Endodermal cell (in vitro differentiated cells): ENCODE measurements at places on chromosomes 11 and 22. TPM values are rescaled to one million over a fixed set of nuclear protein-coding genes. Genes with fewer than 3 reads are reported as not detected.

- H3K27me3 ChIP-seq: no peaks in the 10 kb centered on the region
- no peak for DNase-seq
- H3K4me3 ChIP-seq: peak overlapping the region; percentile 9
- H3K36me3 ChIP-seq: no peaks in the 10 kb centered on the region
Observed at GRCh38 chr11:101211407-101211975, 81.9 kb upstream of the PGR start.

- no peaks in the 10 kb centered on the region for H3K4me1 ChIP-seq
- H3K4me3 ChIP-seq: no peak overlapping the region
- H3K27ac ChIP-seq: no peak overlapping the region
- no peaks in the 10 kb centered on the region for H3K27me3 ChIP-seq
- DNase-seq: no peak
Observed at GRCh38 chr11:130457623-130458409, 9.4 kb downstream of the ADAMTS15 start.

GRCh38 chr11:19455731-19456130 lies 215.0 kb upstream of the E2F8 start:
- H3K4me1 ChIP-seq: no peaks in the 10 kb centered on the region
- H3K4me3 ChIP-seq: no peak overlapping the region
- DNase-seq: peak; percentile 39
- H3K27me3 ChIP-seq: no peaks in the 10 kb centered on the region
- no peaks in the 10 kb centered on the region for H3K36me3 ChIP-seq

- no peak within 1 kb of the TSS for H3K27ac ChIP-seq
- DNase-seq: peak; percentile 89
- H3K27me3 ChIP-seq: peaks cover 68% of the 10 kb centered on the region
Observed at GRCh38 chr11:24496736-24497725, at the start of gene LUZP2. TSS of gene LUZP2 (plus strand) at chr11:24497053.

Gene PRR5L
- 5.0 to 18.4 TPM (median 7.2 TPM) in 3 replicates for total RNA-seq

Gene DCDC1
- 2.9 and 3.1 TPM in 2 replicates for total RNA-seq

Gene OR8G5
- not detected in 3 replicates for total RNA-seq

Gene UFD1
- total RNA-seq: 69.2 and 72.7 TPM in 2 replicates

Gene OR5A1
- not detected in 2 replicates for total RNA-seq

Gene SEPTIN3
- 10.5 and 10.9 TPM in 2 replicates for total RNA-seq

Gene UEVLD
- total RNA-seq: 7.4 to 15.8 TPM (median 15.0 TPM) in 3 replicates

Gene TRPC6
- total RNA-seq: 4.1 and 5.1 TPM in 2 replicates
